Activated naive CD8-positive, alpha-beta T cell treated with anti-CD3 and anti-CD28 coated beads for 36 hours (primary cell): ENCODE measurements at places on chromosomes 1 and 21.

- DNase-seq: peak; percentile 80
Measured at GRCh38 chr1:156813750-156814570, 2.7 kb downstream of the SH2D2A start.

- no peak for DNase-seq
Measured at GRCh38 chr1:54816130-54816529, 15.0 kb upstream of the TTC22 start.

DNA sequence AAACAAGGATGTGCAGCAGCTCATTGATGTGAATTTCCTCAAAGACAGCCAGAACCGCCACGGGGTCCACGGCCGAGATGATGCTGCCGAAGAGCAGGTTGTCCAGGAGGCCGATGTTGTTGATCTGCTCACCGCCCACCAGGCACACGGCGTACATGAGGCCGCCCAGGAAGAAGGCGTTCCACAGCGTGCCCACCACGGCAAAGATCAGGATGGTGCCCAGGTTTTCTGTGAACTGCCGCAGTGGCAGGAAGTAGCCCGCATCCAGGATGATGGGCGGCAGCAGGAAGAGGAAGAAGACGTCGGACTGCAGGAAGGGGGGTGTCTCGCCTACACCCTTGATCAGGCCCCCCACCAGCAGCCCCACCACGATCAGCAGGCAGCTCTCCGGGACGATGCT, 41.1 kb downstream of the SLC9A1 start:
- peak; percentile 43 for DNase-seq

GRCh38 chr1:245001252-245001651, 136.9 kb upstream of the HNRNPU start:
- no peak for DNase-seq
